Bronchial epithelial cell (primary cell): ENCODE measurements at places on chromosomes 6 and 20. TPM values are rescaled to one million over a fixed set of nuclear protein-coding genes. Genes with fewer than 3 reads are reported as not detected.

Gene PBOV1
- total RNA-seq: not detected in 2 replicates

Gene IL17A
- not detected in 2 replicates for total RNA-seq

Gene NOTCH4
- 0.26 and 0.38 TPM in 2 replicates for total RNA-seq

Gene CLIC5
- total RNA-seq: not detected in 2 replicates

Gene C6orf58
- total RNA-seq: not detected in 2 replicates

Gene SOBP
- total RNA-seq: 0.26 and 0.38 TPM in 2 replicates

Gene TGM3
- total RNA-seq: 11.8 and 42.6 TPM in 2 replicates

Gene TAGAP
- total RNA-seq: under 0.01 TPM in 2 replicates

Gene PRSS16
- 4.5 and 15.1 TPM in 2 replicates for total RNA-seq

Gene TRIM10
- not detected in 2 replicates for total RNA-seq

Gene TINAG
- total RNA-seq: not detected in 2 replicates

Gene CD83
- total RNA-seq: 0.53 and 1.0 TPM in 2 replicates

Gene PDE10A
- total RNA-seq: under 0.01 and 0.79 TPM in 2 replicates

Gene HMGCLL1
- total RNA-seq: not detected in 2 replicates

Gene CLVS2
- total RNA-seq: not detected in 2 replicates

Gene PGC
- not detected in 2 replicates for total RNA-seq

Gene PSORS1C1
- total RNA-seq: 5.1 and 6.3 TPM in 2 replicates

Gene MATN4
- total RNA-seq: 0.13 and 0.26 TPM in 2 replicates

Gene PCED1A
- total RNA-seq: 12.9 and 17.9 TPM in 2 replicates

Gene SLPI
- 854 and 2,253 TPM in 2 replicates for total RNA-seq

Gene EDN1
- 2.9 and 9.7 TPM in 2 replicates for total RNA-seq

Gene SLC22A1
- under 0.01 and 1.3 TPM in 2 replicates for total RNA-seq

Gene SIRPB2
- total RNA-seq: under 0.01 and 0.26 TPM in 2 replicates

Gene HEY2
- total RNA-seq: 0.13 TPM in 1 of 2 replicates, not detected in the other

Gene SMPD2
- total RNA-seq: 18.9 and 19.7 TPM in 2 replicates

Gene PSMB1
- 210 and 234 TPM in 2 replicates for total RNA-seq

Gene HSPA1A
- 50.3 and 55.3 TPM in 2 replicates for total RNA-seq

Gene CTCFL
- total RNA-seq: not detected in 2 replicates

Gene GNAS-AS1
- total RNA-seq: 0.13 and 1.3 TPM in 2 replicates

Gene LINC00237
- total RNA-seq: not detected in 2 replicates

Gene STX16
- total RNA-seq: 47.7 and 64.4 TPM in 2 replicates

Gene HTR1B
- under 0.01 and 0.26 TPM in 2 replicates for total RNA-seq

Gene ADGB
- total RNA-seq: not detected in 2 replicates

Gene RIMS1
- under 0.01 and 0.26 TPM in 2 replicates for total RNA-seq

Gene EPPIN
- not detected in 2 replicates for total RNA-seq

Gene FOXA2
- total RNA-seq: 5.1 and 6.8 TPM in 2 replicates

Gene PERP
- 161 and 401 TPM in 2 replicates for total RNA-seq

Gene TMEM30A
- 96.9 and 118 TPM in 2 replicates for total RNA-seq

Gene MEP1A
- not detected in 2 replicates for total RNA-seq

Gene SPEF1
- under 0.01 TPM in 1 of 2 replicates, not detected in the other for total RNA-seq

Gene WASF1
- total RNA-seq: 5.4 and 7.1 TPM in 2 replicates

Gene DDO
- not detected in 2 replicates for total RNA-seq

Gene CNBD2
- 1.5 and 1.8 TPM in 2 replicates for total RNA-seq

Gene SCUBE3
- total RNA-seq: not detected in 2 replicates

Gene NOX3
- not detected in 2 replicates for total RNA-seq

Gene ENPP5
- 0.26 and 0.64 TPM in 2 replicates for total RNA-seq

Gene POLR3F
- total RNA-seq: 6.3 and 9.1 TPM in 2 replicates

Gene FOXF2
- total RNA-seq: under 0.01 TPM in 1 of 2 replicates, not detected in the other

Gene CASS4
- total RNA-seq: 0.13 TPM in 1 of 2 replicates, not detected in the other

Gene SLC13A3
- total RNA-seq: 5.1 and 5.5 TPM in 2 replicates

Gene TFAP2D
- not detected in 2 replicates for total RNA-seq

Gene ZNF343
- 9.2 and 11.3 TPM in 2 replicates for total RNA-seq

Gene STK4
- total RNA-seq: 34.8 and 46.1 TPM in 2 replicates

Gene CDC25B
- 7.6 and 17.9 TPM in 2 replicates for total RNA-seq

Gene UBE2J1
- total RNA-seq: 20.5 and 28.4 TPM in 2 replicates
